Pulmonary artery endothelial cell (primary cell): ENCODE measurements at places on chromosomes 6 and 20.

DNA sequence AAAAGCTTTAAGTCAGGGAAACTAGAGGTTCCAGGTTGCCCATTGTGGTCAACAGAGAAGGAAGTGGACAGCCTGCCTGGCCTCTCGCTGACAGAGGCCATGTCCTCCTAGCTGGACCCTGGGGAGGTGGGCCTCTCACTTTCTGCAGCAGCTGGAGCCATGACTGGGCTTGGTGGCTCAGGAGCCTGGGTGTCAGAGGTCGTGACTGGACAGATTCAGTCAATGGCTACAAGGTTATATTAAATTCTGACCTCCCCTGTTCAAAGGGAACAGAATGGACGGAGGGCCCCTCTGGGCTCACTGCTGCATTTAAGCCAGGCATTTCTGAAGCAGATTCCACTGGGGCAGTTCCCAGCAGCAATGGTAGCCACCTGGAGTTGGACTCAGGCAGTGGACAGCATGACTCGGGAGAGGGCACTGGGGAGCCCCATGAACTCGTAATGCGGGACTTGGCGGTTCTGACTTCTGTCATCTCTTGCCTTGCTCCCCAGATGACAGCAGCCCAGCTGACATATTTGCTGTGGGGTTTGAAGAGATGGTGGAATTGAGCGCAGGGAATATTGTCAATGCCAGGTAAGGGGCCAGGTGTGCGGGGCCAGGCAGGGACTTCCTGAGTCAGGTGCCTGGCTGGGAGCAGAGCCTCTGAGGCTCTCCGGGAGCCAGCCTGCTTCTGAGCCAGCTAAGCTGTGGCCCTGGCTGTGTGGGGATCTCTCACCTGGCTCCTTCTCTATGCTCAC, 86.7 kb downstream of the SYNJ2 start:
- DNase-seq, result no peak

DNA sequence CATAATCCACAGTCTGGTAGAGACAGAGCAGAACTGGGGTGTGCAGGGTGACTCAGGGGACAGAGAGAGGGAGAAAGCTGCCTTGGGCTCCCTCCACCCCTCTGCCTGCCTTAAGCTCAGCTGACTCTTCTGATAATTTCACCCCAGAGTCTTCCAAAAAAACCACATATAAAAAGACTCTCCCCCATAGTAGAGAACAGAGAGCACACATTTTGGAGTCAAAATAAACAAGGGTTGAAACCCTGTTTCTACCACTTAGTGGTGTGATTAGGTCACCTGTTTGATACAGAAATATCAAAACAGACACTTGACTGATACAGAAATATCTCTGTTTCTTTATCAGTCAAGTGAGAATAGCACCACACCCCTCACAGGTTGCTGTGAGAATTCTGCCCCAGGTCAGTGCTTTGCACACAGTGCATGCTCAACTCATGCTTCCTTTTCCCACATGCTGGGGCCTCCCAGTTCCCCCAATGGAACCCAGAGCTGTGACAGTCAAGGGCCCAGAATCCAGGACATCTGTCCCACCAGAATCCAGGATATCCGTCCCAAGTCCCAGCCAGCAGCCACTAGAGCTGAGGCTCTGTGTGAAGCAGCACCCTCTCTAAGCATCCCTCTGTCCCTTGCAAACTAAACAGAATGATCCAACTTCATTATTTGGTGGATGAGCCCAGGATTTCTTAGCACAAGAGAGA, 1.2 kb downstream of the TREML2 start:
- DNase-seq, result no peak

DNA sequence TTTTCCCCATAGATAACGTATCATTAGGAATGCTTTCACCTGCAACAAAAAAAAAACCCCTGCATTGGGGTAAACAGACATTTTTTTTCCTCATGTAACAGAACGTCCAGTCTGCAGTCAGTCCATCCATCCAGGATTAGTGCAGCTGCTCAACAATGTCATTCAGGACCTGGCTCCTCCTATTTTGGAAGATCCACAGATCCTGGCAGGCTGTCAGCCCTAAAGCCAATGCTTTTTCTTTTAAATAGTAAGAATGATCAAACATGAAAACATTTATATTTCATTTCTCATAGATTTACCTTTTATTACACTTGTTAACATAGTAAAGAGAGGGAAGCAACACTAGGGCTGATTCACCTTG, 116.5 kb upstream of the CCDC28A start:
- DNase-seq, result no peak

GRCh38 chr6:17417817-17418216, 24.4 kb downstream of the CAP2 start:
- DNase-seq, result no peak
